ENCODE measurements at places on chromosomes 7 and 10. TPM values are rescaled to one million over a fixed set of nuclear protein-coding genes. Genes with fewer than 3 reads are reported as not detected.
A peak's percentile ranks its signal among the peaks of the same experiment; 100 is the strongest.

The ARHGEF35 gene
- 0.38 TPM for total RNA-seq

The MMP21 gene
- not detected for total RNA-seq

The ELOVL3 gene
- total RNA-seq = not detected

The EPC1 gene
- total RNA-seq = 17.0 TPM

The AGAP3 gene
- total RNA-seq = 51.0 TPM

The ERVW-1 gene
- not detected for total RNA-seq

- H3K36me3 ChIP-seq = peaks cover 17% of the 10 kb centered on the region
- H3K4me3 ChIP-seq = no peak overlapping the region
- no peak for DNase-seq
- no peaks in the 10 kb centered on the region for H3K27me3 ChIP-seq
These were observed 179.3 kb downstream of the WNT2 start for GRCh38 chr7:117143580-117143979.

DNA sequence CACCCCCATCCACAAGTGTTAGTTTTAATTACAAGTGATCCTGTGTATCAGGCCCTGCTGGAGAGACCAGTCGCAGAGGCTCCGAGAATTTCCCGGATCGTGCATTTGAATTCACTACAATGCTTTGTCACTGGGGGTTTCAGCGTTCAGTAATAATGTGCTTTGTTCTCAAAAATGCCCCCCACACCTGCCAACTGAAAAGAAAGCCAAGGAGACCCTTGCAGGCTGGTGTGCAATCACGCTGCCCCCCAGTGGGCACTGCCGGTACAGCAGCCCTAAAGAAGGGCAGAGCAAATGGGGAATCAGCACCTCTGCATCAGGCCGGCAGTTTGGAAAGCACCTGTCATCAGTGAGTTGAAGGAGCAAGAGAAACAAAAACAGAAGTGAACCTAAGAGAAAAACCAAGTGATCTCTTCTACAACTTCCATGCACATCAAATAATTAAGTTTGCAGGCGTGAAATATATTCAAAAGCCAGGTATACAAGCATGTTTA, 177.6 kb downstream of the PARD3 start:
- peak; percentile 57 for DNase-seq
- no peaks in the 10 kb centered on the region for H3K36me3 ChIP-seq
- no peak overlapping the region for H3K27ac ChIP-seq
- no peak overlapping the region for H3K4me3 ChIP-seq

- no peaks in the 10 kb centered on the region for H3K36me3 ChIP-seq
- H3K27me3 ChIP-seq = no peaks in the 10 kb centered on the region
- DNase-seq = no peak
- H3K4me3 ChIP-seq = no peak overlapping the region
- H3K27ac ChIP-seq = no peak overlapping the region
These were observed 828.6 kb upstream of the GHITM start for GRCh38 chr10:83310688-83311087.

DNA sequence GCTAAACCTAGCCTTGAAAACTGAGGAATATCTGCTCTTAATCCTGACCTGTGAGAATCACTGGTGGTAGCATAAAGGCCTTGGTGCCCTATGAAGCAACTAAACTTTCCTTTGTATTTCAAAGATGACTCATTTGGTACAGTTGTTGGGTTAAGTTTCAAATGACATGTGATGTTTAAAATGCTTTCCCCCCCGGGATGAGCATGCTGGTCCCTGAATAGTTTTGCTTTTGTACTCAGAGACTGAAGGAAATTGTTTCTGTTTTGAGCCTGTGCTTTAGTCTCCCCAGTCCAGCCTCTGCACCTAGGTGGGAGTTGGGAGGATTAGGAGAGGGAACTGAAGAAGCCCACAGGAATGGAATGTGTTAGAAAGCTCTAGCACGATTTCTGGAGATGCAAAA, 258.9 kb upstream of the NPY start:
- no peak for DNase-seq
- H3K27me3 ChIP-seq = no peaks in the 10 kb centered on the region
- H3K36me3 ChIP-seq = no peaks in the 10 kb centered on the region
- no peak overlapping the region for H3K4me3 ChIP-seq
- no peaks in the 10 kb centered on the region for H3K4me1 ChIP-seq

- H3K4me1 ChIP-seq = peaks cover 61% of the 10 kb centered on the region
- no peaks in the 10 kb centered on the region for H3K36me3 ChIP-seq
- no peaks in the 10 kb centered on the region for H3K27me3 ChIP-seq
- H3K27ac ChIP-seq = no peak overlapping the region
- no peak overlapping the region for H3K4me3 ChIP-seq
These were observed 45.2 kb downstream of the EXOC4 start for GRCh38 chr7:133298080-133298479.

GRCh38 chr10:114166043-114166442, 8.0 kb downstream of the CCDC186 start:
- H3K36me3 ChIP-seq = peaks cover 34% of the 10 kb centered on the region
- peak overlapping the region; percentile 36 for H3K27ac ChIP-seq
- no peaks in the 10 kb centered on the region for H3K27me3 ChIP-seq
- peaks cover 40% of the 10 kb centered on the region for H3K4me1 ChIP-seq
- no peak overlapping the region for H3K4me3 ChIP-seq

- no peak for DNase-seq
- no peak overlapping the region for H3K27ac ChIP-seq
- H3K36me3 ChIP-seq = no peaks in the 10 kb centered on the region
- H3K4me1 ChIP-seq = no peaks in the 10 kb centered on the region
These were observed 1605.1 kb downstream of the REEP3 start for GRCh38 chr10:65126288-65126687.

GRCh38 chr10:106440355-106440754, 724.2 kb downstream of the SORCS1 start:
- no peak overlapping the region for H3K4me3 ChIP-seq
- H3K27ac ChIP-seq = no peak overlapping the region
- no peaks in the 10 kb centered on the region for H3K36me3 ChIP-seq
- H3K27me3 ChIP-seq = no peaks in the 10 kb centered on the region

Data from left ventricle myocardium inferior (tissue), 1 donor.